ENCODE measurements at places on chromosomes 5 and 9.

DNA sequence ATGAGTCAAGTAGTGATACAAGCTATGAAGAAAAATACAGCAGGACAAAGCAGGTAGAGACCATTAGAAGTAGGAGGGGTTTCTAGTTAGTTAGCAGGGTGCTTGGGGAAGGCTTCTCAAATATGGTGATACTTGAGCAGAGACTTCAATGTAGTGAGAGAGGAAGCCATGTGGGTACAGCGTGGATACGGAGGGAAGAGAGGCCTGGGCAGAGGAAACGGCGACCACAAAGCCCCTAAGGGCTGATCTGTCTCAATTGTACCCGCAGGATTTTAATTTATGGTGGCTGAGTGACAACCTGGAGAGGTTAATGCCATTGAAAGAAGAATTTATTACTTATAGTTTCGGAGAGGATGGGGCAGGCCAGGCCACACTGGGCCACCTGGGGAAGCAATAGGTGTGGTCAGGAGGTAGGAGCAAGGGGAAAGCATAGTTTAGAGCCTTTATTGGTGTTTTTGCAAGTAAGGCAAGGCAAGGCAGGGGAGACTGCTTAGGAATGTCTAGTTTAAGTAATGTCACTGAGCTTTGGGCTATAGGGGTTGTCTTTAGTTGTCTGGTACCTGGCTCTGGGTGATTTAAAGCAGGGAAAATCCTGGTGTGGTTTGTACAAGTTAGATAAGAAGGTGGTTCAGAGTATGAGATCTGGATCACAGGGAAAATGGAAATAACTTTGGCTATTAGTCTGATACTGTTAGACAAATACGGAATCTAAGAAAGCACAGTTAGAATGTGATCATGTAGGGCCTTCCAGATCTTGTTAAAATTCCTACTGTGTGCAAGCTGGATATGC, 42.6 kb downstream of the GCNT4 start:
- no peak for DNase-seq

GRCh38 chr9:14957109-14957508, 46.9 kb upstream of the FREM1 start:
- no peak for DNase-seq

- no peak for DNase-seq
Observed at GRCh38 chr5:176822793-176823481, 12.6 kb downstream of the UNC5A start.

GRCh38 chr9:83013867-83014605, 48.9 kb downstream of the RASEF start:
- no peak for DNase-seq

- DNase-seq, result no peak
Observed at GRCh38 chr5:144386315-144386714, 215.6 kb downstream of the KCTD16 start.

DNA sequence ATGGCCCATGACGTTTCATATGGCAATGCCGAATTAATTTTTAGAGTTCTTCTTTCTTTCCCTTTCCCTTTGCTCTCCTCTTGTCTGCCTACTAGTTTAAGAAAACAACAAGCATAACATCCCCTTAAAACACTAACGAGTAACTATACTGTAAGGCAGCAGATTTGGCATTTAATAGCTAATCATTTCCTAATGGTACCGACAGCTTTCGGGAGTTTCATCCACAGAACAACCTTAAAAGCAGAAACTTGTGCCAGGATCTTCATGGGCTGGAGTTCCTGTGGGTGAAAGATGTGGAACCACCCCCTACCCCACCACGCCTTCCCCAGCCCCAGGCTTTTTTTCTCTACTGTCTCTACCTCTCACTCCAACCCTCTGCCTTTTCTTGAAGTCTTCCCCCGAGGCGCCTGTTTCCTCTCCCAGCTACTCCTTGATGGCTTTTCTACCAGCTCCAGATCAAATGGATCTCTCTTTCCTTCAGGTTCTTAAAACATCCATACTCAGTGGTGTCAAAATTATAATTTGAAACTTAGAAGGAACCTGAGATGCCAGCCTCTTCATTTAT, 319.5 kb downstream of the PIK3R1 start:
- no peak for DNase-seq

DNA sequence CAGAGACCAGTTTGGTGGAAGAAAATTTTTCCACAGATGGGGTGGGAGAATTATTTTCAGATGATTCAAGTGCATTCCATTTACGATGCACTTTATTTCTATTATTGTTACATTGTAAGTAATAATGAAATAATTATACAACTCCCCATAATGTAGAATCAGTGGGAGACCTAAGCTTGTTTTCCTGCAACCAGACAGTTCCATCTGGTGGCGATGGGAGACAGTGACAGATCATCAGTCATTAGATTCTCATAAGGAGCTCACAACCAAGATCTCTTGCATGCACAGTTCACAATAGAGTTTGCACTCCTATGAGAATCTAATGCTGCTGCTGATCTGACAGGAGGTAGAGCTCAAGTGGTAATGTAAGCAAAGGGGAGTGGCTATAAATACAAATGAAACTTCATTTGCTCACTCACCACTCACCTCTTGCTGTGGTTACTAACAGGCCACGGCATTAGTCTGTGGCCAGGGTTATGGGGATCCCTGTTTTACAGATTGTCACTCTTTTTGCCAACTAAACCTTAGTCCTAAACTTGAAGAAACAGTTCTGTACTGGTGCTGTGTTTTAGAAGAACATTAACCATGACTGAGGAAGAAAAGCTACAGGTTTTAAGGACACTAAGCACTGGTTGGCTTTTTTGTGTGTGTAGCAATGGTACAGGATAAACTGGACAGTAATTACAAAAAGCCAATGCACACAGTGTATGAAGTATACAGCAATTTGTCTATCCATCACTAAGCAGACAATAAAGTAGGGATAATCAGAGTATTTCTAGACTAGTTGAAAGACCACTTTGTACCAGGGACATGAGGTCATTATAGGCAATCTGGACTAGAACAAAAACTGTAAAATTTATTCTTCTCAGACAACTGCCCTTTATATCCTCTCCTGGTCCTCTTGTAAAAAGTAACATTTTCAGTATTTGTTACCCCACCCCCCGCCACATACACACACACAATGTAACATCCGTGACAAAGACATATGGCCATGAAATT, 9.9 kb downstream of the TMEM232 start:
- DNase-seq, result no peak

DNA sequence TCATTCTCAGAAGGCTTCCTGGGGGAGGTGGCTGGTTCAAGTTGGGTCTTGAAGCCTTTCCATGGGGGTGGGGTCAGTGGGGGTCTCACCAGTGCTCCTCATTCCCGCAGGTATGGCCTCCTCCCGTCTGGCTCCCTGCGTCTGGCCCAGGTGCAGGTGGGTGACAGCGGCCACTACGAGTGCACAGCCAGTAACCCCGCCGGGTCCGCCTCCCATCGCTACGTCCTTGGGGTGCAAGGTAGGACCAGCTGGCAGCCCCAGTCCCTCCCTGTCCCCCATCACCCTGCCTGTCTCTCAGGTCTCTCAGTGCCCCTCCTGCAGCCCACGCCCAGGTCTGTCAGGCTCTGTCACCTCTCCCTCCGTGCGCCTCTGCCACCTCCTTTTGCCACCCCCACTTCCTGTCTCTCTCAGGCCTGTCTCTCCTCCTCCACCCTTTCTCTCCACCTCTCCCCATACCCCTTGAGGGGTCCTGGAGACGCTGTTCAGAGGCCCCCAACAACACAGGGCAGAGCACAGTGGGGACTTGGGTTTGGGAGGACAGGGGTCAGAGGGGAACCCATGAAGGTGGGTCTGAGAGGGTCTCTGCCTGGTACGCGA, 72.3 kb downstream of the HMCN2 start:
- DNase-seq, result no peak

- DNase-seq, result no peak
Observed at GRCh38 chr9:36897478-36897877, 136.6 kb downstream of the PAX5 start.

DNA sequence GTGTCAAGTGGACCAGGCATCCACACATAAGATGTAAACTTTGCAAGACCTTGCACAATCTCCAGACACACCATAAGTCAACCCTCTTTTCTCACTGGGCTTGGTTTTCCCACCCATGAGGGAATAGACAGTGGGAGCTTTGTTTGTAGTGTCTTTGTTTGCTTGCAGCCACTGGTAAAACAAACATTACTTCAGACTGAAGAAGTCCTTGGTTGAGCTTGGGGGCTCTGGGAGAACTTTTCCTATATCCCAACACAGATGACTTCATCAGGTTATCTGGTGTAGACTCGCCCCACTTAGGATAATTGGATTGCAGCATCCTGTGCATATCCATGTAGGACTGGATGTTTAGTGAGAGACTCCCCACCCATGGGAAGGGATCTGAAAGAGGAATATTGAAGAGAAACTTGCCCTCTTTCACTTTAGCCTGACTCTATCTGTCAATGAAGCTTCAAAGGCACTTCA, 11.5 kb upstream of the ADGRV1 start:
- no peak for DNase-seq

- DNase-seq, result no peak
Observed at GRCh38 chr9:32843295-32843694, 60.0 kb downstream of the TMEM215 start.

GRCh38 chr5:103262422-103262871, 3.9 kb downstream of the MACIR start:
- no peak for DNase-seq

GRCh38 chr5:156825688-156826087, 24.4 kb upstream of the PPP1R2B start:
- no peak for DNase-seq

DNA sequence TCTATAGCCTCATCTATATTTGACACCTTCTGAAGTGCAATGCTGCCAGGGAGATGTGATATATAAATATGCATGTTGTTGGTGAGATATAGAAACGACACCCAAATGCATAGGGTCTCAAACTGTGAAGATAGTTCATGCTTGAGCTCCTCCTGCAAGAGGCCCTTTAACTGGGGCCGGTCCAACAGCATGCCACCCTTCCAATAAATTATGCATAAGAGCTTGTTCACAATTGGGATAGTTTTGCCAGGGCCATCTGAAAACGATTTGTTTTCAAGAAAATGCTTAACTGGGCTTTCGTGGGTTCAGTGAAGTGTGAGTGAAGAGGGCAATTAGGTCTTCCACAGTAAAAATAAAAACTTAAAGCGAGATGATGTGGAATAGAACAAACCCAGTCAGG, 424.2 kb upstream of the WWC1 start:
- no peak for DNase-seq

- no peak for DNase-seq
Observed at GRCh38 chr5:82208371-82208770, 69.8 kb downstream of the RPS23 start.

GRCh38 chr5:154397652-154398406, 48.0 kb upstream of the SAP30L start:
- peak; percentile 72 for DNase-seq

- no peak for DNase-seq
Observed at GRCh38 chr5:83470526-83471404, 779 bp upstream of the VCAN start.

DNA sequence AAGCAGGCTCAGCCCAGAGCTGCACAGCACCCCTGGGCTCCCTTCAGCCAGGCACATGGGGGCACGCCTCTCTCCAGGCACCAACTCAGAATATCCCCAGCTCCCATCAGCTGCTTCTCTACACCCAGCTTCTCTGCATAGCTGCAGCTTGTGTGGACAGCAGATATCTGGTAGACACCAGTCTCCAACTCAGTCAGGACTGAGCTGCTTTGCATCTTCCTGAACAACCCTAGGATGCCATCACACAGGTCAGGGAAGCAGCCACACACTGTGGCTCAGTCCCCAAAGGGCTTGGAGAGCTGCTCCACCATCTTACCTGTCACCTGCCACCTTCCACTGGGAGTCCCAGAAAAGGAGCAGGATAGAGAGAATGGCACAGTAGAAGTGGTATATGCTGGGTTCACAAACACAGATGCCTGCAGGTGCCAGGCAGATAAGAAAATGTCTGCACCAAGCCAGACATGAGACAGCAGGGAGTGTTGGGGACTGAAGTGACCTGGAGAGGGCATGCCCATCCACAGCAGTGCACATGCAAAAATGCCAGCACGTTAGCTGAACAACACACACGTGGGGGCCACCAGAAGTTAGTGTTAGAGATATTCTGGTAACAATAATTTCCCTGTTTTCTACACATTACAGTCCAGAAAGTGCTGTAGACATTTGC, 42.0 kb downstream of the THBS4 start:
- no peak for DNase-seq

DNA sequence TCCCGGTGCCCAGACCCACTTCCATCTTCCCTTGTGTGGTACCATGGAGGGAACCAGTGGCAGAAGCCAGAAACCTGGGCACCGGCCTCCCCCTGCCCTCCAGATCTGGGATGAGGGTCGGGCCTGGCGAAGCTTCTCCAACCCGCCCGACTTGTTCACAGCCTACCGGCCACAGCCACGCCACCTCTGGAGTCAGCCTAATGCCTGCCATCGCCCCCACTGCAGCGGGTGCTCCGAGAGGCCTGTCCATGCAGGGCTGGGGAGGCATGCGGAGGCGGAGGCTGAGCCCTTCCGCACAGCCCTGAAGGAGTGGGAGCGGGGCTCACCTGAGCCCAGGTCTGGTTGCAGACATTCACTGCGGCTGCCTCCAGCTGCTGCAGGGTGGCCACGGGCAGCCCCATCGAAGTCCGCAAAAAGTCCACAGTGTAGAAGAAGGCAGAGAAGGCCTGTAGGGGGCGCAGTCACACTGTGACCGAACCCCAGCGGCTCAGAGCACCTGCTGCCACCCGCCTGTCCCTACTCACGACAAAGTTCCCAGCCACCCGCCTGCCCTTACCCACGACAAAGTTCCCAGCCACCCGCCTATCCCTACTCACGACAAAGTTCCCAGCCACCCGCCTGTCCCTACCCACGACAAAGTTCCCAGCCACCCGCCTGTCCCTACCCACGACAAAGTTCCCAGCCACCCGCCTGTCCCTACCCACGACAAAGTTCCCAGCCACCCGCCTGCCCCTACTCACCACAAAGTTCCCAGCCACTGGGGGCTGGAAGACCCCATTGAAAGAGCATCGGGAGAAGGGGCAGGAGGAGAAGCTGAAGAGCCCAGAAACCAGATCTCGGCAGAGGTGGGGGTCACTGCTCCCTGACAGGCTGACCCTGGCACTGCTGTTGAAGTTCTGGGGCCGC, 3.8 kb upstream of the NPDC1 start:
- peak; percentile 61 for DNase-seq

DNA sequence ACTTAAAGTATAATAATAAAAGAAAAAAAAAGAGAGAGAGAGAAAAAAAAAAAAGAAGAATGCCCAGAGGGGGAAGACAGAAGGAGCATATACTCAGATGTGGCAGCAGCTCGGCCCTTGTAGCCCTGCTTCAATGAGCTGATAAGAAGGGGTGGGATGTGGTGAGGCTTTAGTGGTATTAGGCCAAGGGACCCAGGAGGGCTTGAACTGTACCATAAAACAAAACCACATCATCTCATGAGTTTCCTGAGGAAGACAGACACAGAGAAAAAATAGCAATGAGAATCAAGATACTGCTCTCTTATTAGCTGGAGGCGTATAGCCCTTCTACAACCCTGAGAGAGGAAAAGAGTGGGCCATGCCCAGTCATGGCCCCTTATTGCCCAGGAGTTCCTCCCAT, 72.8 kb downstream of the SLC1A1 start:
- no peak for DNase-seq

- no peak for DNase-seq
Observed at GRCh38 chr9:76882686-76883085, 23.2 kb downstream of the PRUNE2 start.

Data from NCI-H1092 (cell line).